Ecto neural progenitor cell (in vitro differentiated cells): ENCODE measurements at places on chromosomes 7 and 10.

GRCh38 chr10:27192284-27192683, 37.1 kb downstream of the MASTL start:
- no peak for DNase-seq

- no peak for DNase-seq
Observed at GRCh38 chr10:106565546-106565945, 599.0 kb downstream of the SORCS1 start.

DNA sequence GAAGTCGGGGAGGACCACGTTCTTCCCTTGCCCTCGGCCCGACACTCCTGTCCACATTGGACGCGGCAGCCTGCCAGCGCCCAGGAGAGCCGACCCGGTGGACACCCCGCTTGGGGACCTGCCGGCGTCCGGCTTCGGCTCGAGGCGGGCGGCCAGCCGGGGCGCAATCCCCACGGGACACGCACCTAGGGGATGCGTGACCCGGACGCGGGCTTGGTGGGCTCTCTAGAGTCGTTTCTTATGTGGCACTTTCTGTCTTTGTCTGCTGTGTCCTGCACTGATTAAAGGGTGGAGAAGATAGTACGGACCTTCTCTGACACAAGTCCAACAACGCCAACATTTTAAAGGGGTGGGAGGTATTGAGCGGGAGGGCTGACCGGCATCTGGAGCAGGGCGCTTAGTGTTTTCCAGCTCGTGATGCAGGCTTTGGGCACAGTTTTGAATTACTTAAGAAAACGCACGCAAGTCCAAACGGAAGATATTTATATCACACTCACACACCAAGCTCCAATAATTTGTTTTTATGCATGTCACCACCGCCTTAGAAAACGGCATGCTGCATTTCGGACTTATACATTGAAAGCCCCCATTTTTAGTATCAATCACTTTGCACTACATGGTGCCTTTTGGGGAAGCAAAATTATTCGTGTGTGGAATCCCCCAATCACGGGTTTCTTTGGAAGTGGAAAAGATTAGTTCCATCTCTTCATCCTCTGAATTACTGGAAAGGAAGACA, 3.9 kb upstream of the SPAG6 start:
- DNase-seq: peak; percentile 71

DNA sequence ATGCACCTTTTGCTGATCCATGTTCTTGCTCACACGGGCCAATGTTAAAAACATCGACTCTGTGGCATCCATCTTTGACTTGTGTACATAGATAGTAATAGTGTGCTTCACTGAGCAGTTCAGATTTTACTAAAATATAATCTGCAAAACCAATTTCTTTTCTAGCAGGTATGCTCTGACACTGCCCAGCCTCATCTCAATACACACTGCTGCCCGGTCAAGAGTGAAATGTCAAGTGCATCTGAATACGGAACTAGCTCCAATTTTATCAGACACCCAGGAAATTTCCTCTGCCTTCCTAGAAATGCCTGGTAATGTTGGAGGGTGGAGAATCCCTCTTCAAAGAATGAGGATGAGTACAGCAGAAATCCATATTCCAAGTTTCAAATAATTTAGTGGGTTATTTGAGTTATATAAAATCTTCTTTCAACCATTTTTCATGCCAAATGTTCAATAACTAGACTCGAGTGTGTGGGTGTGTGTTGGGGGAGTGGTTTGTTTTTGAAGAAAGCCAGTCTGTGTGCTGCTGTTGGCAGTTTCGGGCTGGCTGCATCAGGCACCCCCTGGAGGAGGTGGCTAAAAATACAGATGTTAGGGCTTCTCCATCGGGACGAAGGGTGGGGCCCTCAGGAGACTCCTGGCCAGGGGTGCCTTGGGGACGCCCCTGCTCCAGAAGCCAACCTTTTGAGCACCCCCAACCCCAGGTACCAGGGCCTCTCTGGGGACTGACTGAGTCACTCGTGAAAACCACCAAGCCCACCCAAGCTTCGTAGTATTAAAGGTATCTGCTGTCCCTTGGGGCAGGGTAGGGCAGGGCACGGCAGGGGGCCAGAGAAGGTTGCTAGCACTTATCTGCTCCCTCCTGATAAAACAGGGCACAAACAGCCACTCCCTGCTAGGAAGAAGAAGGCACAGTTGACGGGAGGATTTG, 15.4 kb downstream of the CTBP2 start:
- DNase-seq: no peak

- DNase-seq: no peak
Observed at GRCh38 chr10:95539560-95540284, 21.4 kb downstream of the SORBS1 start.

DNA sequence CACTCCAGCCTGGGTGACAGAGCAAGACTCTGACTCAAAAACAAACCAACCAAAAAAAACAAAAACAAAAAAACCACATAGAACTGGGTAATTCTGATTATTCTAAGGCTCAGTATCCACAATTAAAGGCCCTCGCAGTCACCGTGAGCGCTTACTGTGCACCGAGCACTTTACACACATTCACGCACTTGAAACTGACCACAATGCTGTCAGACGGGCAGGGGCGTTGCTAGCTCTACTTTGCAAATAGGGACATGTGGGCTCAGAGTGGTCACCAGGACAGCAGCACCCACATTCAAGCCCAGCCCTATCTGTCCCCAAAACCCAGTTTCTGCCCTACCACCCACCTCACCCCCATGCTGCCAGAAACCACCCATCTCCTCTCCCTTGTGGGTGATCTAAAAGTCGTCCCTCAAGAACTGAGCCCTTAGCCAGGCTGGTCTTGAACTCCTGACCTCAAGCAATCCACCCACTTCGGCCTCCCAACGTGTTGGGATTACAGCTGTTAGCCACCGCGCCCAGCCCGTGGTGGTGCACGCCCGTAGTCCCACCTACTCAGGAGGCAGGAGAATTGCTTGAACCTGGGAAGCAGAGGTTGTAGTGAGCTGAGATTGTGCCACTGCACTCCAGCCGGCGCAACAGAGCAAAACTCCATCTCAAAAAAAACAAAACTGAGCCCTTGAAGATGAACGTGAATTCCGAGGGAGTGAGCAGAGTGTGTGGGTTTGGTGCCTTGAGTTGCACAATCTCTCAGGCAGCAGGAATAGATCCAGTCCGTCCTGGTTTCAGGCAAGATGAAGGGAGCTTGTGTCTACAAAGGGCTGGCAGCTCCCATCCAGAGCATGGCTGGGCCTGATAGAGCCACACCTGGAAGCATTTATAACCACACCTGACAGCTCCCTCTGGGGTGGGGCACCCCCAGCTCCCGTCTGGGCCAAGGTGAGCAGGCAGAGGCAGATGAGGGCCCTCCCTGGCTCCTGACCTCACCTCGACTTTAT, 5.4 kb upstream of the HSPB1 start:
- no peak for DNase-seq
